ENCODE measurements at places on chromosomes 4 and X.

GRCh38 chr4:48687313-48688051 lies 92.6 kb downstream of the FRYL start:
- DNase-seq, result no peak

- DNase-seq, result no peak
Observed at GRCh38 chr4:88573276-88573980, 18.9 kb upstream of the HERC3 start.

DNA sequence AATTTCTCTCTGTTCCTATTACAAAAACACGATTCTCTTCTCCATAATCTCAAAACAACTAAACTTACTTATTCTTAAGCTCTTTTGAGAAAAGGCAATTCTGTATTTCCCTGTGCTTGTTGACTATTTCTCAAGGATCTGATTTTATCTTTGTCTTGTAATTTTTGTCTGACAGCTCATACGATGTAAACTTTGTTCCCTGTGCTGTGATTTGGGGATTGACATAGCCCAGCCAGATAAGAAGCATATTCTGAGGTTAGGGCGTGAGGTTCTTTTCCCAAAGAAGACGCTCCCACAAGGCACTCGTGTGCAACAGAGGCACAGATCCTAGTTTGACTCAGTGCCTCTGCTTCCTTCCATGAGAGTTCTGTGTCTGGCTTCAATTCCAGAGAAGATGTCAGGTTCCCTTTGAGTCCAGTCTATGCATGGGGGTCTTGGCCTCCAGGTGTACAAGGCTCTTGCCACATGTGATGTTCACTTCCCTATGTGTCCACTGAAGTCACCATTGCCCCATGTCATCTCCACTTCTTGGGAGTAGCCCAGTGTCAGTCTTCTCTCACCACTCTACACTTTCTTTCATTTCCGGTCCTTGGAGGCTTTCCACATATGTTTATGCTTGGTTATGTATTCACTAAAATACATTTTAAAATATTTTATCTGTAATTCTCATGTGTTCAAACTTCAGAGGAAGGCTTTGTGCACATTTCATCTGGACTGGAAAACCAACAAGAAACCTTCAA lies 94.8 kb downstream of the MID1 start:
- DNase-seq, result no peak

- no peak for DNase-seq
Observed at GRCh38 chr4:118953276-118953675, 64.6 kb downstream of the SYNPO2 start.

GRCh38 chr4:135412213-135412612 lies 1210.6 kb upstream of the PABPC4L start:
- DNase-seq, result no peak

GRCh38 chr4:24328310-24328709 lies 256.0 kb downstream of the DHX15 start:
- no peak for DNase-seq

DNA sequence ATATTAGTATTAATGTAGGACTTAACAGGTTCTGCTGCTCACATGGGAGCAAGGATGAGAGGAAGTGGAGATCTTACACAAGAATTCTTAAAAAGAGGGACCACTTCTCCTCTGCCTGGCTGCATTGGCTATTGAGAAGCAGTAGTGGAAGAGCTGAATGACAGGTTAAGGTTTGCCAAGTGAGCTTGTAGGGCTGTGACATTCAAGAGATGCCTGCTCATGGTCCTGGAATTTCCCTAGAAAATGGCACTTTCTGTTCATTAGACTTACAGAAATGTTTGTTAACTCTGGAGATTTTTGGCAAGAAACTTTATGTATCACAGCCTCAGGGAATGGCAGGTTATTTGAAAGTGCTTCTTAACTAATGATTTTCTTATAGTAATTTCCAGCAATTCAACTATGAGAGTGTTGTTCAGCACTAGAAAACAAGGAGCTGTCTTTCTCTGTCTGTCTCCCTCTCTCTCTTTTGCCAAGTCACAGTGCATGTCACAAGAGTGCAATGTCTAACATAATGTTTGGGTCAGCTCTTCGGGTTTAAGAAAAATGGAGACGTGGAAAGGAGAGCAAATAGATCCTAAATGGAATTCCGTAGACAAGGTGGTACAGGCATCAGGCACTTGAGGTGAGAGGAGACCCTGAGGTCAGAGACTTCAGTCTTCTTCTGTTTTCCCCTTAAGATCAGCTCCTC lies 8.3 kb upstream of the NAP1L5 start:
- DNase-seq, result no peak

GRCh38 chrX:129659861-129660260 lies 5.1 kb upstream of the APLN start:
- DNase-seq, result no peak

GRCh38 chr4:10983268-10983667 lies 298.7 kb upstream of the CLNK start:
- no peak for DNase-seq

DNA sequence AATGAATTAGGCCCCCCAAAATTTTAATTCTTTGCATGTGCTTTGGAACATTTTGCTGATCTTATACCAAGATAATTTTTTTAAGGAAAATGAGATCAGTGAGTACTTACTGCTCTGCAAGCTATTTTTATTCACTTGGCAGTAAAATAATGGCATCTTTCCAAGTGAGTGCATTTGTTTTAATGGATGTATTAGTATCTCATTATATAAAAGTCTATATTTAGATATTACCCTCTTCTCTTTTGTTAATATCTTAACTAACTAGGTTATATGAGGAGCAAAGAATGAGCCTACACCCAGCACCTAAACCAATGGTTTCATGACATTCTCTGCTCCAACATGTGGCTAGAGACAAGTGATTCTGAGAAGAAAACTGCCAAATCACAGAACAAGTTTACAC lies 21.1 kb upstream of the ARAF start:
- no peak for DNase-seq

Data from activated T-cell treated with anti-CD3 and anti-CD28 coated beads for 48 hours (primary cell).